ENCODE measurements at places on chromosomes 13 and 19.

GRCh38 chr13:104372095-104372655 is 1306.0 kb upstream of the SLC10A2 start:
- H3K27me3 ChIP-seq: no peaks in the 10 kb centered on the region
- no peaks in the 10 kb centered on the region for H3K36me3 ChIP-seq
- H3K27ac ChIP-seq: no peak overlapping the region
- H3K4me1 ChIP-seq: no peaks in the 10 kb centered on the region

DNA sequence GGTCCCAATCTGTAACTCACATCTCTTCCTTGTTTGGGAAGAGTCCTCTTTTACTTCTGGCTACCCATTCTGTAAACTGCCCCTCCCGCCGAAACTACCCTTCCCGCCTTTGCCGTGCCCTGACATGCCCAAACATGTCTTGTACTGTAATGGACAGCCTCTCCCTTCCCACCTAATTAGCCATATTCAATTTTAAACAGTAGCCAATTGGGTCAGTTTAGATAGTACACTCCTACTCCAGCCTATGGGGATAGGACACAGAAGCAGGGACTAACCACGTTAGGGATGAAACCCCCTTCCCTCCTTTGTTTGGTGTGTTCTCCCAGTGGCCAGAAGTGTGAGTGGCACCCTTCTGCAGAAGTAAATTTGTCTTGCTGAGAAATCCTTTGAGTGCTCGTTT is 34.2 kb downstream of the SACS start:
- no peak overlapping the region for H3K4me3 ChIP-seq
- no peaks in the 10 kb centered on the region for H3K4me1 ChIP-seq
- H3K27me3 ChIP-seq: peaks cover 6% of the 10 kb centered on the region
- no peak for DNase-seq
- H3K27ac ChIP-seq: peak overlapping the region; percentile 15
- H3K36me3 ChIP-seq: peaks cover 24% of the 10 kb centered on the region

GRCh38 chr13:35917252-35917941 is 213.8 kb downstream of the DCLK1 start:
- H3K27ac ChIP-seq: no peak overlapping the region
- peaks cover 1% of the 10 kb centered on the region for H3K27me3 ChIP-seq
- no peak overlapping the region for H3K4me3 ChIP-seq
- H3K36me3 ChIP-seq: peaks cover 1% of the 10 kb centered on the region
- DNase-seq: no peak

GRCh38 chr19:56153507-56153906 is 12.4 kb downstream of the ZNF444 start:
- peaks cover 4% of the 10 kb centered on the region for H3K27me3 ChIP-seq
- H3K27ac ChIP-seq: peak overlapping the region; percentile 86
- peak overlapping the region; percentile 49 for H3K4me3 ChIP-seq
- DNase-seq: no peak

- no peak overlapping the region for H3K4me3 ChIP-seq
- no peak overlapping the region for H3K27ac ChIP-seq
- no peak for DNase-seq
- no peaks in the 10 kb centered on the region for H3K4me1 ChIP-seq
- no peaks in the 10 kb centered on the region for H3K36me3 ChIP-seq
Measured at GRCh38 chr19:16338470-16339360, 14.1 kb downstream of the KLF2 start.

GRCh38 chr19:10551698-10552301 is 8.1 kb downstream of the ATG4D start:
- H3K36me3 ChIP-seq: no peaks in the 10 kb centered on the region
- H3K4me1 ChIP-seq: no peaks in the 10 kb centered on the region
- no peak overlapping the region for H3K4me3 ChIP-seq
- DNase-seq: no peak

- no peak overlapping the region for H3K27ac ChIP-seq
- no peak overlapping the region for H3K4me3 ChIP-seq
- DNase-seq: no peak
- peaks cover 14% of the 10 kb centered on the region for H3K36me3 ChIP-seq
- H3K27me3 ChIP-seq: peaks cover 6% of the 10 kb centered on the region
Measured at GRCh38 chr13:19083340-19083739, 98.3 kb downstream of the TUBA3C start.

DNA sequence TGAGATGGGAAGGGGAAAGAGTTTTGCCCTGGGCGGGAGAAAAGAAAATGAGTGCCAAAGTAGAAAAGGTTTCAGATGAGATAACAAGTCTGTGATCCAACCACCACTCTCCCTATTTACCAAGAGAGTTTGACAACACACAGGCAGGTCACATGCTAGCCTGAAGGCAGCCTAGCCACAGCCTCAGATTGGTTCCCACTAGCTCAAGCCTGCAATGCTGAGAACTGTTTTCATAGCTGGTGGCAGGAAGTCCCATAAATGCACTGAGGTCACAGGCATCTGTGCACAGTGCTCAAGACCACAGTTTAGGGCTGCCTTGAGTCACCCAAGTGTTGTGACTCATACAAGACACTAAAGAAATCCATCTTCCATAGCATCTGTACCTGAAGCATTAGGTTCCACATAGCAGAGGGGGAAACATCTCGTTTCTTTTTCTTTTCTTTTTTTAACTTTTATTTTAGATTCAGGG is 18.5 kb upstream of the POP4 start:
- DNase-seq: no peak
- H3K36me3 ChIP-seq: peaks cover 3% of the 10 kb centered on the region
- H3K27ac ChIP-seq: no peak overlapping the region
- H3K27me3 ChIP-seq: peaks cover 12% of the 10 kb centered on the region

DNA sequence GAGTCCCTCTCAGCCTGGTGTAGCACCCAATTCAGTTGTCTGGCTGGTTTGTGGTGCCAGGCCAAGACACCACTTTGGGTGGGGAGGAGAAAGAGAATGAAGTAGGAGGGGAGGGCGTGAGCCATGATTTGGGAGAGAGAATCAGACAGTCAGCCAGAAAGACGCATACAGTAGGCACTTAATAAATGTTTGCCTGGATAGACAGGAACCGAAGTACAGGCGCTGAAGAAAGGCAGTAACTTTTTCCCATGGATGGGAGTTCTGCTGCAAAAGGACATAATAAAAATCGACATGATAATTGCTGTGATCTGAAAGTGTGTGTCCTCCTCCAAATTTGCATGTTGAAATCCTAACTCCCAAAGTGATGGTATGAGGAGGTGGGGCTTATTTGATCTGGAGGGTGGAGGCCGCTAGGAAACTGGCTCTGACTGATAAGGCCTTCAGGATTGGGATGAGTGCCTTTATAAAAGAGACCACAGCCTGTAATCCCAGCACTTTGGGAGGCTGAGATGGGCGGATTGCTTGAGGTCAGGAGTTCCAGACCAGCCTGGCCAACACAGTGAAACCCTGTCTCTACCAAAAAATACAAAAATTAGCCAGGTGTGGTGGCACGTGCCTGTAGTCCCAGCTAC is 38.4 kb upstream of the PDCD5 start:
- H3K36me3 ChIP-seq: no peaks in the 10 kb centered on the region
- peak overlapping the region; percentile 28 for H3K27ac ChIP-seq
- H3K4me3 ChIP-seq: no peak overlapping the region
- H3K27me3 ChIP-seq: peaks cover 3% of the 10 kb centered on the region
- no peaks in the 10 kb centered on the region for H3K4me1 ChIP-seq

All from glutamatergic neuron (in vitro differentiated cells).